ENCODE measurements at places on chromosomes 5 and 9.
A peak's percentile ranks its signal among the peaks of the same experiment; 100 is the strongest.

DNA sequence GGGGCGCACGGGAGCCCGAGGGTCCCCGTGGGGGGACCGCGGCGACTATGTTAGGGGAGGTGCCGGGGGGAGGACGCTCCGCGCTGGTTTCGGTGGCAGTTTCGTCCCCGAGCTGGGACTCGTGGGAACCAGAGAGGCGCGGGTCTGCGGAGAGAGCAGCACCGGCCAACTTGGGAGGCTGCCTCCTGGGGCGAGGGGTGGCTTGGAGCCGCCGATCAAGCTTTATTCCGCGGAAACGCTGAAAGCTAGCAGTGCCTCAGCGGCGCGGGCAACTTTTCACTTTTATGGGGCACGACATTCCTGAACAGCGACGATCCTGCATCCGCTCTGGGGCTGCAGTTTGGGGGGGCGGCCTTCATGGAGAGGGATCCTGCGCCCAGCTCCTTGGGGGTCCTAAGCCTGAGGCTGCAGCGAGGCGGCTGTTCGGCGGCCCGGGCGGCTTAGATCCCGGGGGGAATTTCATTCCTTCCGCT is 369 bp downstream of the OCLN start:
- no peak for DNase-seq

DNA sequence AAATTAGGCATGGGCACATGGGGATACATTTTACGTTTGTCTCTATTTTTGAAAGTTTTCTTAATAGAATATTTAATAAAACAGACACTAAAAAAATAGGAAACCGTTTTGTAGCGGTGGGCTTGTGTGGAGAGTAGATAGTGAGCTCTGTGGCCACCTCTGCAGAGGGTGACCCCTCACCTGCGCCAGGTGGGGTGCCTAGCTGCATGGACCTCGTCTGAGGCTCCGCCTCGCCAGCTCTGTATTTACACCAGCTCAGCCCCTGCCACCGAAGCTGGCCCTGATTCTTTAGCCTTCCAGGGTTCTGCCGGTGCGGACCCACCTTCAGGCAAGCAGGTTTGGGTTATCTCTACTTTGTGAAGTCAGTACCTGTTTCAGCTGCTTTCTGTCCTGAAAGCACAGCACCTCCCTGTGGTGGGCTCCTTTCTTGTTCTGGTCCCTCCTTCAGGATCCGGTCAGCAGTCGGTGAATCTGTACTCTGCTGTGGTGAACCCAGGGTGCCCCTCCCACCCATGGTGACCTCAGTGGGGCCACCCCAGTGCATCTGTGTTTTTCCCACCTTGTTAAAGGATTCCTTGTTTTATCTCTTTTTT is 105.2 kb upstream of the CACNA1B start:
- DNase-seq = no peak

GRCh38 chr9:69463497-69464068 is 138.6 kb downstream of the ENTREP1 start:
- DNase-seq = no peak

- DNase-seq = peak; percentile 25
Measured at GRCh38 chr9:20684875-20685696, 1.0 kb downstream of the FOCAD start.

- DNase-seq = no peak
Measured at GRCh38 chr5:56631719-56632118, 183.6 kb upstream of the MAP3K1 start.
